ENCODE measurements at places on chromosomes 6 and 20.

DNA sequence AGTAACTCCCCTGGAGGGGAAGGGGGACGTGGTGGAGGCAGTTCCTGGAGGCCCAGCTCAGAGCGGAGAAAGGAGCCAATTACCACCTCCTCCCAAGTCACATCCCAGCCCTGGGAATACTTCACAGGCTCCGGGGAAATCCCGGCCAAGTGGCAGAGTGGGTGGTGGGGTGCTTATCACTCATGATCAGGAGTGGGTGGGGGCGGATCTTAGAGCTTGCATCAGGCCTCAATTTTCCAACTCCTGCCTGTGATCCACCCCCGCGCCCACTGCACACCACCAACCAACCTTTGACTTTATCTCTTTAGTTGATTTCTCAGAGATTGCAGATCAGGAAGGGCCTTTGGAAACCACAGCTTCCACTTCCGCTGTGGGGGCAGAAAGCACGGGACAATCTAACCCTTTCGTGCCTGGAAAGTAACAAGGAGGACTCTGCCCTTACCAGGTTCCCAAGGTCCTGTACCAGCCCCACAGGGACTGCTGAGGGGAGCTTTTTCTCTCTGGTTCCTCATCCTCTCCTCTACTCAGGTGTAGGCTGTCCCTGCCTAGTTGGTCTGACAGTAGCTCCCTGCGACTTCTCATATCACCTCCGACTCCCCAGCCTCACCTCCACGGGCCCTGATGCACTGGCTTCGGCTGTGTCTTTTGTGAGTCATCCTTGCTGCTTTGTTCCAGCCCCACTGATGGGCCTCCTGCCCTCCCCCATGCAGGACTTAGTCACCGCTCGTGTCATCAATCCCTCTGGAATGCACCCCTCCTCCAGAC, 24.9 kb upstream of the IER3 start:
- DNase-seq, result no peak

DNA sequence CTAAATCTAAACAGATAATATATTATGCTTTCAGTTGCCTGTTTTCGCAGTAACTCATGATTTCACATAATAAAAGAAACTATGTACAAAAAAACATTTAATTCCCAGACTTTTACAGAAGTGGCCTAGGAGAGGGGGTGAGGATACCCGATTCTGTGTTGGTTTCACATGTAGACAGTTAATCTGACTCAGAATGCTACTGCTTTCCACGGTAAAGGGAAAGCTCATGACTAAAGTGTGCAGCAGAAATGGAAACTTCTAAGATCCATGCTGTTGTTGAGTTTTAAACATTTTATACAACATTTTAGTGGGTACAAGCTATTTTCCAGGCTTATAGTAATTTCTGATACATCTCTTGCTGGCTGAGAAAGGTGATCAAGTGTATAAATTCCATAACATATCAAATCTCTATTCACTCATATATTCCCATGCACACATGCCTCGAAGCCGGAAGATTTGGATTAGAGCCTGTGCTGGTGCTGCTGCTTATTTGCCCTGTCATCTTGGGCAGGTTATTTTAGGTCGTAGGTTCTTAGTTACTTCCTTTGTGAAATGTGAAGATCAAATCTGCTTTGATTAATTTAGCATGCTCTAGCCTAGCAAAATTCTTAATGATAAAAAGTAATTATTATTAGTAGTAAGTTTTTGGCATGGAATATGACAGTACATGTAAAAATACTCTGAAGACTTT, 896.7 kb upstream of the MAP3K7 start:
- no peak for DNase-seq

GRCh38 chr6:113600551-113601339, 256.4 kb upstream of the MARCKS start:
- no peak for DNase-seq

DNA sequence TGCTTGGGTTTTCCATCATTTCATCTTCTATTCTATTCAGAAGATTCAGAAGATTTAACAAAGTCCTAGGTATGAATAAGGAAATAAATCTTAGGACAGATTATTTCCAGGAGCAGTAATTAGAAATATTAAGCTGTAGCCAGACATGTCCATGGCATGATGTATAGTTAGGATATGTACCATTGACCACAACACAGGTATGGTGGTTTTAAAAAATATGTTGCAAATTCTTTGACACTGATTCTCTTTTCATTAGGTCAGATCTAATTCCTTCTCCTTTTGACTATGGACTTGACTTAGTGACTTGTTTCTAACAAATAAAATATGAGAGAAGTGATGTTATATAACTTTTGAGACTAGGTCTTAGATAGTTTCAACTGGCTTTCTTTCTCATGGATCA, 23.5 kb upstream of the PDE7B start:
- no peak for DNase-seq

DNA sequence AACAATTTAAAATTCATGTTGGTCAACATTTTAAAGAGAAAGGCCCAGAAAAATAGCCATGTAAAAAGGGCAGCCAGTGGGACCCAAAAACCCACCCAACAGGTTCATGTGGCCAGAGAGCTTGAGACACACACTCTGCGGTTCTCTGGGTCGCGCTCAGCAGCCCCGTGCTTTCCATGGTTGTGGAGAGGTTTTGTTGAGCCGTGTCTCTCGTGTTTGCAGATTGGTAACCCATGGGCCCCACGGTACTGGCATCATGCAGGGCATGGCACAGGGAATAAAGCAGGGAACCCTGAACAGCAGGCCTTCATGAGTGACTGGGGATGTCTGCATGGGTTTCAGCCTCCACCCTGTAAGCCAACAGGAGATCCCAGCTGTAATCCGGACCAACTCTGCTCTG, 127.7 kb upstream of the CST7 start:
- no peak for DNase-seq

- no peak for DNase-seq
These were observed 80.2 kb downstream of the EYA2 start for GRCh38 chr20:46974669-46975434.

- DNase-seq, result no peak
These were observed 55.6 kb upstream of the CSE1L start for GRCh38 chr20:48990467-48990866.

- no peak for DNase-seq
These were observed 315.5 kb downstream of the TENT5A start for GRCh38 chr6:81436990-81437389.

DNA sequence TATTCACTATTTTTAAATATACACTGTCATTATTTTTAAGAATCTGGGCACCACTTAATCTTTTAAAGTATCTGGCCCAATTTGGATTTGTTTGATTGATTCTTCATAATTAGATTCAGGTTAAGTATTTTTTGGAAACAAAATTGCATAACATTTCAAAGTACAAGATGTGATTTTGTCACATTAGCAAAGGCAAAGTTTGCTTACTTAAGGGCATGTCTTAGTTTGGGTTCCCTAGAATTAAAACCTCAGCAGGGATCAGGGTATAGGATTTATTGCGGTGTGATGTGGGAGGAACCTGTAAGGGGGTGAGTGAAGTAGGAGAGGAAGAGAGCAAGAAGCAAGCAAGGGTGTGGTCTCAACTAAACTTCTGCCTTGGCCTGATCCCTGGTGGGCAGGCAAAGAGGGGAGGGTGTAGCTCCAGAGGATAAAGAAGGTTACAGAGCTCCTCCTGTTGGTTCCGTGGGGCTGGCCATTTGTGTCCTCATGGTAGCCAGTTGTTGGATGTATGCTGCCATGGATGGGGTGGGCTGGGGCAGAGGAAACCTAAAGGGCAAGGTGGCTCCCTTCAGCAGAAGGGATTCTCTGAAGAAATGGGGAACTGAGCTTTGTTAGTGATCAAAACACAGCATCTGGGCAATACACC, 668.7 kb upstream of the SLC35B3 start:
- DNase-seq, result no peak

DNA sequence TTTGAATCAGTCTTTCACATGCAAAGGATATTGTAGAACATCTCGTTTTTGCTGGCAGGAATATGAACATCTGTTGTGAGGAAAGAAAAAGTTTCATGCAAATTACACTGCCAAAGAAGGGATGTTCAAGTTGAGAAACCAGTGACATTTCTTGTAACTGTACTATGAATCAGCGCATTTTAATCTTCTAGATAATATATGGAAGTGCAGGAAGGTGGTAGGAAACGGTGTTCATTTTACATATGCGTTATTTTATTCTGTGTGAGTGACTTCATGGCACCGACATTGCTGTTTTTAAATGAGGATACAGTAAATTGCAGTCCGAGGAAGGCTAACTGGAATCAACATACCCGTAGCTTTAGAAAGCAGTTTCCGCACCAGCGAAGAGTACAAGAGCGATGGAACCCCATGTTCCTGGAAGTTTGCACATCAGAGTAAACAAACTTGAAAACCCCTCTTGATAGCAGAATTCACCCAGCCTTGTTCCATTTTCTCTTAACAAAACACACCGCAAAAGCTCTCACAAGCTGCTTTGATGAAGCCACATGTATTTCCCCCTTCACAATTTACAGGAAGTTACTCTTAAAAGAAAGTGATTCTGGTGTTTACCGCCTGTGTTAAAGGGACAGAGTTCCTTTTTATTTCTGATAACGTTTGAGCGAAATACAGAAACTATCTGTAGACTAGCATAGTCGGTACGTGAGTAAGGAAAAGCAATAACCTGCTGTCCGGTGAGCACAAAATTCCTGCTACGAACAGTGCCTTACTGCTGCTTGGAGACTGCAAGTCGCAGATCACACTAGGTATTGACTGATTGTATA, 11.5 kb downstream of the PRDM1 start:
- DNase-seq, result no peak

GRCh38 chr20:7399575-7399974, 540.7 kb downstream of the HAO1 start:
- DNase-seq, result no peak

- no peak for DNase-seq
These were observed 69.3 kb downstream of the FAM229B start for GRCh38 chr6:112156668-112157067.

DNA sequence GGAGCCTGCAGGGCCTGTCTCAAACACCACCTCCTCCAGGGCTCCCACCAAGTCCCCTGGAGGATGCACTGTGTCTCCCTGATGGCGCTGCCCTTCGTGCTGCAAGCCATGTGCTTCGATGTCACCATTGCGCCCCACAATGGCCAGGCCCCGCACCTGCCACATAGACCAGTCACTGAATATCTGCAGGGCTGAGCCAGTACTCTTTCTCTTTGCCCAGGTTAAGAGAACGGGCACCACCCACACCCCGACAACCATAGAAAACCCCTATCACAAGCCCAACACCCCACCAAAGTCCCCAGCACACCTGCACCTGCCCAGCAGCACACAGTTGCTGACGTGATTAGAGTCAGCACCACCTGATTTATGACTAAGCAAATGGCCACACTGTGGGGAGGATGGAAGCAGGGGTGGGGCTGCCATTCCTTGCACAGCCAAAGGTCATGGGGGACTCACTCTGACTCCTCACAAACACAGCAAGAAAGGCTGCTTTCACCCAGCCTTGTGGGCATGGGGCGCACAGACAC, 104.3 kb downstream of the SLC23A2 start:
- no peak for DNase-seq

- DNase-seq, result no peak
These were observed 172.3 kb upstream of the CDYL start for GRCh38 chr6:4603856-4604369.

DNA sequence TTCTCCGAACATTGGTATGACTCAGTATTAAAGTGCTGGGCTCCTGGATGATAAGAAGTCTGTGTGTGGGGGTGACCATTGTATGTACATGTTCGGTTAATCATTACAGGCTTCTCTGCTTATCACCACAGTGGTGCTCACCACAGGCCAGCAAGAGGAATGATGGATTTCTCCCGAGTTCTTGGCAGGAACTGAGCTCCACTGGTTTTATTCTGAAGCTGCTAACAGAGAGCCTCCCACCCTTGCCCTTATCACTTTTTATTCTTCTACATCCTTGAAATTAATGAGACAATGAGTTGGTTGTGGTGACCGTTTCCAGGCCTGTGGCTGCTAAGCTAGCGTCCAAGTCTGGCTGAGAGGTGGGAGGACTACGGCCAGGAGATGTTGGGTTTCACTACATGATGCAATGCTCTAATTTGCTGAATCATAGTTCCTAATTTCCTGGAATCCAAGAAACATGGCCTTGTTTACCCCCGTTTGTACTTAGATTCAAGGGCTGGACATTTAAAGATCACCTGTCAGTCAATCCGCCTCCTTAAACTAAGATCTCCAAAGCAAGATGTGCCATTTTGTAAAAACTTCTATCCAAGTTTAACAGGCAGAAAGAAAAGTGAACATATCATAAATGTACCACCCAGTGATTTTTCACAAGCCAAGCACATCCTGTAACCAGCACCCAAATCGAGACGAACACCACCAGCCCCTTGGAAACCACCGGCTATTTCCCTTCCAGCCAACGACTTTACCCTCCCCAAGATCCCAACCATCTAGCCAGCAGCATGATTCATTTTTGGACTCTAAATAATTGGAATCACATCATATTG, 172.5 kb downstream of the FOXA2 start:
- no peak for DNase-seq

DNA sequence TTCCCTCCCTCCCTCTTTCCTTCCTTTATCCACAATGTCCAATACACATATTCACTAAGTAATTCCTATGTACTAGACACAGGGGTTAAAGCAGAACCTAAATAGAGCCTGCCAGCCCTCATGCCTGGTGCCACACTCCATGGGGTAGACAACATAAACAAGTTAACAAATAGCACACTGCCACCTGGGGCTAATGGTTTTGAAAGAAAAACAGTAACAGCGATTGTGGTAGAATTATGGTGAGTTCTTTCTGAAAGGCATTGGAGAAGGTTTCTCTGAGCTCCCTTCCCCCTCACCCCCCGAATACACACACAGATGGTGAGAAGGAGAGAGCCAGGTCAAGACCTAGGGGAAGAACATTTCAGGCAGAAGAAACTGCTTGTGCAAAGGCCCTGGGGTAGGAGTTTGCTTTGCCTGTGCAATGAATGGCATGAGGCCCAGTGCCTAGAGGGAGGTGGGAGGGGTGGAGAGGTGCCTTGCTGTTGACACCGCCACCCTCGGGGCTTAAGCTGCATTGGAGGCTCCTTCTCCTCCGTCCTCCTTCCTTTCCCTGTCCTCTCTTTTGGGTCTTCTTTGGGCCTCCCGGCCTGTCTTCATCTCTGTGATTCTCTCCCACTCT, 502.4 kb upstream of the SULF2 start:
- DNase-seq, result no peak

GRCh38 chr6:129932321-129932720, 71.2 kb upstream of the TMEM244 start:
- DNase-seq, result no peak

- DNase-seq, result no peak
These were observed 81.4 kb downstream of the SOBP start for GRCh38 chr6:107571354-107571753.

DNA sequence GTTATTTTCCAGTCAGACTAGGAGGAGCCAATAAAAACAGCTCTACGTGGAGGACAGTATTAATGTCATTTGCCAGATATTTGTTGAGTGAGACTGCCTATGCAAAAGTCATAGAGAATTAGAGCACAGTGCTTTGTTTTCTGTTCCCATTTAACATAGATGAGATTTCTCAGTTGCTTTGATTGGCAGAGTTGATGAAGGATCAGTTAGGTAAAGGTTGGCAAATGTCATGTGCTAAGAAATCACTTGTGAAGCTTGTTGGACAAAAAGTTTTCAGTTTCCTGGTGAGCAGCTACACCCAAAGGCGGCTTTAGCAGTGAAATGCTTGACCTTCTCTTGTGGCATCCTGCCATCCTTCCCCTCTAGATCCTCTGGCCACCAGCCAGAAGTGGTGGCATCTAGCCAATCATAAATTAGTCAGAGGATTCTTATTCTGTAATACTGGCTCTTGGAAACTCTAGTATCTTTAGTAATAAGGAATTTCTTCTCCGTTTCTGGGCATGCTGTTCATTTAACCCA, 37.0 kb downstream of the BCKDHB start:
- no peak for DNase-seq

All from GM12891 (cell line).